Hepatic stellate cell (primary cell): ENCODE measurements at places on chromosomes 3 and 15.
A peak's percentile ranks its signal among the peaks of the same experiment; 100 is the strongest.

- DNase-seq, result no peak
Observed at GRCh38 chr3:30673425-30674341, 67.3 kb downstream of the TGFBR2 start.

DNA sequence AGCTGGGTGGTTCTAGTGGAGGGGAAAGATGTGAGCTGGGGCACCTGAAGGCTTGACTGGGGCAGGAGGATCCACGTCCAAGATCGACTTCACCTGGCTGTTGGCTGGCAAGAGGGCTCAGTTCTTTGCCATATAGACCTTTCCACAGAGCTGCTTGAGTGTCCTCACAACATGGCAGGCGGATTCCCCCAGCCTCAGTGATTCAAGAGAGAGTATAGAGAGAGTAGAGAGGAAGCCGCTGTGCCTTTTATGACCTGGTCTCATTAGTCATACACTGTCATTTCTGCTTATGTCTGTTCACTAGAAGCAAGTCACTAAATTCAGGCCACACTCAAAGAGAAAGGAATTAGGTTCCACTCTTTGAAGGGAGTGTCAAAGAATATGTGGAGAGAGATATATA lies 101.6 kb downstream of the APBA2 start:
- no peak for DNase-seq

DNA sequence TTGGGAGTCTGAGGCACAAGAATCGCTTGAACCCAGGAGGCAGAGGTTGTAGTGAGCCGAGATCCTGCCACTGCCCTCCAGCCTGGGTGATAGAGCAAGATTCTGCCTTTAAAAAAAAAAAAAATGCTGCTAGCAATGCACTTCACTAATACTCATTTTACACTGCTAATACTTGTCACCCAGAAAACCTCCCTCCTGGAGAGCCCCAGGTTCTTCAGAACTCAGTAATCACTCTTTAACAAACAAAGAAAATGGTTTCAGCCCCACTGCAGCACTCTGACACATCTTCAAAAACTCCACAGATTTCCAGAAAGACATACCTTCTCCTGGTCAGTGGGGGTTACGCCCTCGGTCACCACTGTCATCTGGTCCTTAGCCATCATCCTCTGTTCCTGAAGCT lies 366.7 kb downstream of the SHQ1 start:
- DNase-seq, result no peak

DNA sequence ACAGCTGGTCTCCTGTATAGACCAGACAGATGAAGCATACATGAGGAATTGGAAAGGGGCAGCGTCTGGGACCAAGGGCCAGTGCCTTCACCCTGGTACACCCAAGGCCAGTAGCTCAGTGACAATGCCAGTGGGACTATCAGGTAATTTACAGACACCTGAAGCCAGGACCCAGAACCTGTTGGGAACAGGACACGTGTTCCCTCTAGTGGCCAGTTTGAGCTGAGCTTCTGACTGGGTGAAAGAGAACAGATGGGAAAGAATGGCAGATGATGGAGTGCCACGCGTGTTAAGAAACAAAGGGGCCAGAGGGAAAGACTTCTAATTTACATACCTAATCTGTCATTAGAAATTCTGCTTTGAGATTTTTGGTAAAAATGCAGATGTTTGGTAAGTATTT lies 5.1 kb upstream of the SLC25A38 start:
- peak; percentile 27 for DNase-seq

GRCh38 chr3:118536764-118537163 lies 497.9 kb downstream of the IGSF11 start:
- no peak for DNase-seq

DNA sequence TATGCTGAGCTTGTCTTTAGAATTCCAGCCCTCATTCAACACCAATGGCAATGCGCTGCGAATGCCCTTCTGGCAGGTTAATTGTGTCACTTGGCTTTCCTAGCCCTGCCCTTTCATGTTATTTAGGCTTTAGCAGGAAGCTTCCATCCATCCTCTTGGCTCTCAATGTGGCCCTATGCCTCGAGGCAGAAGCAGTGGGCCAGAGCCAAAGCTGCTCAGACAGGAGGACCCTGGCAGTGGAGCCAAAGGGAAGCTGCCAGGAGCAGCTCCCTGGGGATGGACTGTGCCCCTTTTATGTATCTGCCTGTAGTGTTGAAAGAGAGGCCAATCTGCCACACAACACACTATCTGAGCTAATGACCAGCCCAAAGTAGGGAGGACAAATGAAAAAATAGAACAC lies 376.4 kb downstream of the CTNNB1 start:
- no peak for DNase-seq

DNA sequence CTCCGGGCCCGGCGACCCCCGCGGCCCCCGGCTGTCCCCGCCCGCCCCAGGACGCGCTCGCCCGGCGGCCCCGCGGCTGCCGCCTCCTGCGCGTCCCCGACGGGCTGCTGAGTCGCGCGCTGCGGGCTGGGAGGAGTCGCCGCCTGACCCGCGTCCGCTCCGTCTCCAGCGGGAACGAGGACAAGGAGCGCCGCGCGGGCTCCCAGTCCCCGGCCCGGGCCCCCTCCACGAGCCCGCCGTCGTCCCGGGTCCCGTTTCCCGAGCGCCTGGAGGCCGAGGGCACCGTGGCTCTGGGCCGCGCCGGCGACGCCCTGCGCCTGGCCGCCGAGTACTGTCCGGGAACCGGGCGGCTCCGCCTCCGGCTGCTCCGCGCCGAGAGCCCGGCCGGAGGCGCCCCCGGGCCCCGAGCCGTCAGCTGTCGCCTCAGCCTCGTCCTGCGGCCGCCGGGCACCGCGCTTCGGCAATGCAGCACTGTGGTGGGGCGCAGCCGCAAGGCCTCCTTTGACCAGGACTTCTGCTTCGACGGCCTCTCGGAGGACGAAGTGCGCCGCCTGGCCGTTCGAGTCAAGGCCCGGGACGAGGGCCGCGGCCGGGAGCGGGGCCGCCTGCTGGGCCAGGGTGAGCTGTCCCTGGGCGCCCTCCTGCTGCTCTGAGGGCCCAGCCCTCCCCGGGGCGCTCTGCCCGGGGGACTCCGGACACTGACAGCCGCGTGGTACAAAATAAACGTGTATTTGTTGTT lies 1.5 kb downstream of the C2CD4A start:
- peak; percentile 17 for DNase-seq

- peak; percentile 40 for DNase-seq
Observed at GRCh38 chr3:27312044-27312668, 57.0 kb downstream of the NEK10 start.

DNA sequence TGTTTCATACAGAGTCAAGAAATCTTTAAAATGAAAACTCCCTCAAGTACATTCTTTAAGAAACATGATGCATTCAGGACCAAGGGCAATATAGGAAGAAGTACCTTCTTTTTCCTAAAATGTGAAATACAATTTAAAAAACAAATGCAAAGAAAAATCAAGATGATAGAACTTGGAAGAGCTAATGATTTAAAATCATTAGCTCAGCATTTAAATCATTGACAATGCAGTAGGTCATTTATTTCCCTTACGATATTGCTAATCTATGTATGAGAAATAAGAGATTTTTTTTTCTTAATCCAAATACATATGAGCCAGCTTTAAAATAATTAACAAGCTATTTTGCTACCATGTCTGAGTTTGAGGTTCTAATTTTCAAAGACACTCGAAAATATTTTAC lies 105.5 kb downstream of the HHLA2 start:
- DNase-seq, result no peak

DNA sequence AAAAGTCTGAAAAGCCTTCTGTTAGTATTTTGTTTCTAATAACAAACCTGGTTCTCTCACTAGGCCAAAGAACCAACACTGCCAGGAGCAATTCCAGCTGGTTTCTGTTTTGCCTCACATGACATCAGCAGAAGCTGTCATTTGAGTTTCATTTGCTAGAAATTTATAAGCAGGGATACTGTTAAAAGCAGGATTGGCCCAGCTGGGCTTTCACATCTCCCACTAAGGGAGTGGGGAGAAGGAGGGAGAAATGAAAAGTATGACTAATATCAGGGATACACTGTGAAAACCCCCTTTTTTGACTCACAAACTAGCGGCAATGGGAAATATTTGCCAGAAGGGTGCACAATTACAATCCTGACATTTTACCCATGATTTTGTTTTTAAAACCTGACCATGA lies 5.3 kb downstream of the CCDC80 start:
- DNase-seq, result peak; percentile 59

GRCh38 chr3:171231361-171231760 lies 204.8 kb upstream of the SLC2A2 start:
- no peak for DNase-seq

DNA sequence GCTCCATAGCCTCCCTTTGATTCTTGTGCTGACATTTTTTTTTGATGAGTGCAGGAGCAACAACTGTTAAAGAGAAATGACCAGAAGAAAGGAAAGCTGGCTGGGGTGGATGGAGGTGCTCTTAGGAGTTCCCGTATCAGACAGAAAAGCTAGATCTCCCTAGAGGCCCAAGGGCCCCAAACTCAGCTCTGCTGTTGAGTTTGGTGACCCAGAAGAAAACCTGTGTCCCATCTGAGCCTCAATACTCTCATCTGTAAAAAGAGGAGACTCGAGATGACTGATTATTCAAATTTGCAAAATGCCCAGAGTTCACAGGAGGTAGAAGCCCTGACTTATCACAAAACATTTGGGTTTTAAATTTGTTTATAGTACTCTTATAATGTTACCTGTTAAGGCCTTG lies 142.4 kb downstream of the TIGIT start:
- no peak for DNase-seq

DNA sequence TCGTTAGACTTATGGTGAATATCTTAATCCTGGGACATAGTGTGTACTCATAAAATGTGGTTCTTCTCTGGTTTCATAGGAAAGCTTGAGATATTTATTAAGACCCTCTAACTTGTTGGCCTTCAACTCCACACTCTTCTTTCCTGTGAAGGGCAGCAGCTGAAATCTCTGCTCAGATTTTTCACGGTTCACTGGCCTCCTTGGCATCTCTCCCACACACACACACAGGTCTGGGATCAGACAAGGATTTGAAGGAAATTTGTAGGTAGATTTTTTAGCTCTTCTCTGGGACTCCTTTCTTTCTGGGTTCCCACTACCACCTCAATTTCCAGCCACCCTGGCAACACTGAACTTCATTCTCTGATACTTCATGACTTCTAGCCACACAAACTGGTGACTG lies 70.2 kb downstream of the MYRIP start:
- no peak for DNase-seq

DNA sequence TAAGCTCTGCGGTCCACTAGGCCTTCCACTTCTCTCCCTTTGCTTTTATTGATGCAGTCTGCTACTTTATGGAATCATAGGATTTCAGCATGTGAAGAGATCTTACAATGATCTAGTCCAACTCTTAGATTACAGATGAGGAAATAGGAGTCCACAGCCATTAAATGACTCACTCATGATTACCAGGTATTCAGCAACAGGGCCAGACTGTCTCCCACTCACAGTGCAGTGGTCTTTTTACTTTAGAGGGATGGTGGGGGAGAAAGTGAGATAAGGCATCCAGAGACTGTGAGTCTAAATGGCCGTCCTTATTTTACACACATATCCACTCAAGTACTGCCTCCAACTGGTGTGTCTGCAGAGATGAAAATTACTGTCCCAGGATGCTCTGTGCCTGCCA lies 88.5 kb upstream of the SKOR1 start:
- no peak for DNase-seq

DNA sequence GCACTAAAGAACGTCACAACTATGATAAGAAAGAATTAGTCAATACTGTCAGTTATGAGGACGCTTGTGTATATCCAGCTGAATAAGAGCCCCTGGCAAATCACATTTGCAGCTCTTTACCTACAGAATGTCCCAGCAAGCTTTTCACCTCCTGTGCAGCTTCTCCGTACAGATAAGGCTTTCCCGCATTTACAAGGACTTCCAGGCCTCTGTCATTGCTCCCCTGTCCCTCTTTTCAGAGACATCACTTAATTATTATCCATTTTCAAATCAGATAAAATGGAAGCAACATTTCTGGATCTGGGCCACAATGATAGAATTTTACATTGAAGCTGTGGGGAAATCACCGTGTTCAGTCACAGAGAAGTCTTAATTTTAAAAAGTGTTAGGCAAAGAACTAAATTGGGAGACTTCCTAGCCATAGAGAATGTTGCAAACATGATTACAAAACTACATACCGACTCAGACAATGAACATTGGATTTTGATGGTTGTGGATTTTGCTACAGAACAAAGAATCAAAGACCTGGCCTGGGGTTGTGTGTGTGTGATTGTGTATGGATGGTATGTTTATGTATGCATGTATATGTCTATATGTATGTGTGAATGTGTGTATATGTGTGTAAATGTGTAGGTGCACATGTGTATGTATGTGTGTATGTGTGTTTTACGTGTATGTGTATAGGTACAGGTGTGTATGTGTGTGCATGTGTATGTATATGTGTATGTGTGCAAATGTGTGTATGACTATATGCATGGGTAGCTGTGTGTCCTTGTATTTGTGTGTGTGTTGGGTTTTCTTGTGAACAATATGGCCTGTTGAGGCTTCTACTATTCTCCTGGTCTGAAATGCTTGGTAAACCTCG lies 41.5 kb downstream of the MGLL start:
- DNase-seq, result no peak

DNA sequence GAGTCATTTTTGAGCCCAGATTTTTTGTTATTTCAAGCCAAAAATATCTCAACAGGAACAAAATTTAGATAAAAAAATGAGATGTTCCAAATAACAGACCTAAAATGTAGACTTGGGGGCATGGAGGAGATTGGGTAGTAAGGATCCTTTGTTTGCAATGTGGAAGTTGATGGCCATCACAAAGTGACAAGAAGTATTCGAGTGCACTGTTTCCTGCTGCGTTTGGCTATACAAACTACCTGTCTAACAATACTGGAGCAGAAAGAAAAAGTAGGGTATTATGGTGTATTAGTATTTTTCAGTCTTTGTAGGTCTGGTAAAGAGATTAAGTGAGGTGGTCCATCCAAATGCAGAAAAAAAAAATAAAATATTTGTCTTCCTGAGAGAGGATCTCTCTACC lies 284.2 kb downstream of the C3orf38 start:
- no peak for DNase-seq

DNA sequence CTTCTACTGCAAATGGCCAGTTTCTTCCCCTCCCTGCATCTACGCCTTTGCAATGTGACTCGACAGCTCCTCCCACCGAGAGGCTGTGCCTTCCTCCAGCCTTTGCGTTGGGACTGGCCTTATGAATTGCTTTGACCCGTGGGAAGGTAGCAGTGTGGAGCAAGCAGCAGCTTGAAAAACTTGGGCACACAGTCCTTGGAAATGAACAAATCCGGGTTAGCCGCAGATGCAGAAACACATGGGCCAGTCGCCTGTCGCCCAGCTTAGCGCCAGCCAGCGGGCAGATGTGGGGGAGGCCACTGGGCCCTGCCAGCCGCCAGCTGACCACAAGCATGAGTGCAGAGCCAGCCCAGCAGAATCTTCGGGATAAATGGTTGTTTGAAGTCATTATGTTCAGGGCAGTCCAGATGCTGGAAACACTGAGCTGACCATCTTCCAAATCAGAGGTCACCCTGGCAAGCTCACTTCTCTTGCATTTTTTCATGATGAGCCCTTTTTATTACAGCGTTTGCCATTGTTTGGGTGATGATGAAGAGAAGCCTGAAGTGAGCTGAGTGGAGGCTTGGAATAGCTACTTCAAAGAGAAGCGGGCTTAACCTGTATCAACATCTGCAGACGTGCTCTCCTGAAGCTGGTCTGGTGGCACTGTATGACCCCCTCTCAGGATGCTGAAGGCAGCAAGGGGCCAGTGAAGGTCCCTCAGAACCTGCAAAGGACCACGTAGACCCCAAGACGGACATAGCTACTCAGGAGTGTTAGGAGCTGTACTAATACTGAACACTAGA lies 9.8 kb downstream of the SELENOS start:
- DNase-seq, result peak; percentile 58
